ENCODE measurements at places on chromosomes 16 and 17.

DNA sequence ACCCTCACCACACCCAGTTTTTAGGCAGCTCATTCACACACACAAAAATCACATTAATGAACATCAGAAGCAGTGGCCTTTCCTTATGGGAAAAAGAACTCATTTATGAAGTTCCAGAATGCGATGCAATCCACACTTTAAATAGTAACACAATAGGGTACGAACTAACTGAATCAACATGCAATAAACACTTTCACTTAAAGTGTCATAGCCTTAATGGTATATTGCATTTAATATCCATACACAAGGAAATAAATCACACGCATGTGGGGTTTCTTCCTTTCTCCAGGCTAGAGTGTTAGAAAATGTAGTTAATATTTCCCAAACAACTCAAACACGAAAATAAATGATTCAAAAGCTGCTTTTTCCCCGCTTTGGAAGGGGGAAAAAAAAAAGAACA, 19.7 kb downstream of the ADCY9 start:
- DNase-seq = no peak

DNA sequence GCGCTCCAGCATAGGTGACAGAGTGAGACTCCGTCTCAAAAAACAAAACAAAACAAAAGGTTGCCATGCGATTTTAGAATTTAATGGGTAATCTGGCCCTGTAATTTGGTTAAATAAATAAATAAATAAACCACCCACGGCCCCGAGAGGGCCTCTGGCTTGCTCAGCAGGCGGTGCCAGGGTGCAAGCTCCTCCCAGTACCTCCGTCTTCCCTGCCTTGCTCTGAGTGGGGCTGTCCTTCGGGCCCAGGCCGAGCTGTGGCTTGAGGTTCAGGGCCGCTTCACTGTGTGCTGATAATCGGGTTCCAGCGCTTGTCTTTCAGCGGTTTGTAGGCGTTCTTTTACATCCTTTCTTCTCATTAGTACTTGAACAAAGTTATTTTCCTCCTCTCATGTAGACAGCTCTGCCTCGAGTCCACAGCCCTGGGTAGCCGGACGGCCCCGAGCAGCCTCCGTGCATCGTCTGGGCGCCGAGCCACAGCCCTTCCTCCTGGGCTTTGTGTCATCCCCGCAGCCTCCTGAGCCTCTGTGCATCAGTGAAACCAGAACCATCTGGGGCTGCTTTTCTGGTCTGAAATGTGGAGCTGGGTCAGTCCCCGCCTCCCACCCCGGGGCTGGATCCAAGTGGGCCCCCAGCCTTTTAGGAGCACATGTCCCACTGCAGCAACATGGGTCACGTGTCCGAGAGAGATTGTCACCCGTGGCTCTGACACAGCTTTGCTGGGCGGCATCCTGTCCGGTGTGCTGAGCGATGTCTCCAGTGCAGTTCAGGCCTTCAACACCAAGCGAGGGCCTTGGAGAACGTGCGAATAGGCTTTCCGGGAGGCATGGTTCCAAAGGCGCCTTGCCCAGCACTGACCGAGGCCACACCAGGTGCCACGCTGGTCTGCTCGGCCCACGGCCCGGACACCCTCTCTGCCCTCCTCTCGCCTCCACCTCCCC, 157.4 kb upstream of the CHMP6 start:
- DNase-seq = no peak

DNA sequence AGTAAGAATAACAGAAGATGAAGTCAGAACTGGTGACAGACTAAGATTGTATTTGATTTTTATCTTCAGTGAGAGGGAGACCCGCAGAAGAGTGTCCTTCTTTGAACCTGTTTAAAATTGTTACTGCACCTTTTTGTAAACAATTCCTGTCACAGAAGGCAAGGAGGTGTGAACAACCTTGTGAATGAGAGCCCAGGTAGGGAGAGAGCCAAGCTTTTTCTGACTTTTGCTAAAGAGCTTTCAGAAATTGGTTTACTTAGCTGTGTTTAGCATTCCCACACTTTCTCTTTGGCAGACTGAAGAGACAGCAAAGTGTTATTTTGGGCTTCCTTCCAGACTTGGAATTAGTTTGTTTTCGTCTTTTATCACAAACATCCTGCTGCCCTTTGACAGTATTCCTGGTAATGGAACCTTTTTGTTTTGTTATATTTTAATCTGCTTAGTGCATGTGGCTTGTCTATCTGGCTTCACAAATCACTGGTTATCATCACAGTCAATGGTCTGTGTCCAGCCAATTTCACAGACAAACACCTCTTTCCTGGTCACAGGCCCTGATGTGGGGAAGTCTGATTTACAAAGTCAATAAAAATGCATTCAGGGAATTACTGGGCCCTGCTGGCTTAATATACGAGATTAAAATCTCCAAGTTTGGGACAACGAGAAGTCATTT, 85.7 kb upstream of the HS3ST2 start:
- no peak for DNase-seq

DNA sequence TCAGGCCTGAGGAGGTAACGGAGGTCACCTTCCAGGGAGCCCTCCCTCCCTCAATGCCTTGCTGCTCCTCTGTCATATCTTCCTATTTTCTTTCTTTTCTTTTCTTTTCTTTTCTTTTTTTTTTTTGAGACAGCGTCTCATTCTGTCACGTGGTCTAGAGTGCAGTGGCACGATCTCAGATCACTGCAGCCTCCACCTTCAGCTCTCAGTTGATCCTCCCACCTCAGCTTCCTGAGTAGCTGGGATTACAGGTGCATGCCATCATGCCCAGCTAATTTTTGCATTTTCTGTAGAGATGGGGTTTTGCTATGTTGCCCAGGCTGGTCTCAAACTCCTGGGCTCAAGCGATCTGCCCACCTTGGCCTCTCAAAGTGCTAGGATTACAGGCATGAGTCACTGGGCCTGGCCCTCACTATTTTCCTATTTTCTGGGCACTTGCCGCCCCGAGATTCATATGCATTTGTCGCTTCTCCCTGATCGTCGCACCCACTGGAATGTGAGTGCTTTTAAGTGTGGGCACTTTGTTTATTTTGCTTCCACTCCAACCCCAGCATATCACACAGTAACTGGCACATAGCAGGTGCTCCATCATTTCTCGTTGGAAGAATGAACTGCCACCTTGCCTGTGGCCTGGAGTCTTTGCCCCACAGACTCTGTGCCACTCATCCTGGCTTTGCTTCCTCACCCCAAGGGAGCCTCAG, 31.7 kb downstream of the CPNE2 start:
- DNase-seq = no peak

GRCh38 chr17:30273373-30273772, 18.4 kb downstream of the BLMH start:
- DNase-seq = no peak

GRCh38 chr16:85057212-85057889, 29.8 kb downstream of the KIAA0513 start:
- no peak for DNase-seq
